ENCODE measurements at places on chromosomes 3 and 15.

DNA sequence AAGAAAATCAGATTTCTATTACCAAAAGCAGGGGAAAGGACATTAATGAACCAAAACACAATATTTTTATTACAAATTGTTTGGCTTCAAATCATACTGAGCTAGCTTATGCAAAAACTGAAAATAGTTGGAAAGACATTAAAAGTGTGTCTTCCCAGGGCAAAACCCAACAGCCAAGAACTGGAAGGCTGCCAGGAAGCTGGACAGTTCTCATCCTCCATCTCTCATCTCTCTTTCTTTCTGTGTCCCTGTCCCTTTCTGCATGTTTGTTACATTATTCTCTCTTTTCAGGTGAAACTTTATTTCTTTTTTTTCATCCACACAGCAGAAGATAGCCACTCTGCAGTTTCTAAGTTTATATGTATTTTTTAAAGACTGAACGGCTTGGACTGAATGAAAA lies 41.1 kb upstream of the SNTN start:
- DNase-seq, result no peak

- DNase-seq, result no peak
These were observed 257.6 kb upstream of the ZPLD1 start for GRCh38 chr3:102177075-102177755.

DNA sequence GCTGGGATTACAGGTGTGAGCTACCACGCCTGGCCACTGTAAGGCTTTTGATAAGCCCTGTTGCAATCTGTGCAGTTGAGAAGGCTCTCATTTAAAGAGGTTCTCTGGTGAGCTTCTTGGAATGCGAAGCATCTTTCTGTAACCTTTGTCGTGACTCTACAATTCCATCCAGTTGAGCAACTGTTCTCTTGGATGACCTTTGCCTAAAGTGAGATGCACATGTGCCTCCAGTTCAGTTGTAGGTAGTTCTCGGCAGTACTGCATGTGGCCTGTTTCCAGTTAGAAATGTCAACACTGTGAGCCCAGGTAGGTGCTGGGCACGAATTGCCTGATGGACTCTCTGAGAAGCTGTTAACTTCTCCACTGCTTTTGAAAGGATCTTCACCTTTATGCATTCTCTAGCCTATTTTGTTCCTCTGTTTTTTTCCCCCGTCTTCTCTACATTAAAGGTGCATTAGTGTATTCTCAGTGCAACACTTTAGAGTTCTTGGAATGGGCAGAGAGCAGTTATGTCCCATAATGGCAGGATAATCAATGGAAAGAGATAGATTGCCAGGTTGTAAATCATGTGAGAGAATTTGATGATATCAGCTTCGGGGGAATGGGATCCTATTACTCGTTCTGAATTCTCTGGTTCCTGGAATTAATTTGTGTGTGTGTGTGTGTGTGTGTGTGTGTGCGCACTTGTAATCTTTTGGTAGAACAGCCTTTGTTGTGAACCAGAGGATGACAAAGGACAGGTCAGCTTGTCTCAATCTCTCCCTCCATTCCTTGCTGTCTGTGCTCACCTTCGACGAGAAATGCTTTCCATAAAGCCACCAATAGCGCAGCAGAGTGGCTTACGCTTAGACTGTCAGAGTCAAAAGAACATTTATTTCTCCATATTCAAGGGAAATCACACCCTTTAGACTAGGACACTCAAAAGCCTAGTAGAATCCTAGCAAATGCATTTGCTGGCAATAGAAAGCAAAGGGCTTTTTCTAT lies 51.1 kb downstream of the PTPRG start:
- DNase-seq, result no peak

GRCh38 chr15:36814708-36815107 lies 235.3 kb downstream of the CDIN1 start:
- DNase-seq, result no peak

GRCh38 chr3:126713199-126713598 lies 9.2 kb downstream of the CHCHD6 start:
- no peak for DNase-seq

GRCh38 chr3:40951636-40952035 lies 247.7 kb upstream of the CTNNB1 start:
- DNase-seq, result no peak

- DNase-seq, result no peak
These were observed 200.7 kb upstream of the SEMA6D start for GRCh38 chr15:47516558-47516957.

Measured in HAP-1 (cell line).